NAMALWA (cell line): ENCODE measurements at places on chromosomes 13 and 19.

- DNase-seq, result no peak
These were observed 17.6 kb downstream of the ACOD1 start for GRCh38 chr13:76965759-76966421.

GRCh38 chr13:50340551-50341287 lies 325.5 kb downstream of the KCNRG start:
- DNase-seq, result no peak

GRCh38 chr19:18657590-18658365 lies 20.9 kb downstream of the KLHL26 start:
- DNase-seq, result peak; percentile 34

- no peak for DNase-seq
These were observed 12.7 kb upstream of the DPY19L3 start for GRCh38 chr19:32392901-32393300.

DNA sequence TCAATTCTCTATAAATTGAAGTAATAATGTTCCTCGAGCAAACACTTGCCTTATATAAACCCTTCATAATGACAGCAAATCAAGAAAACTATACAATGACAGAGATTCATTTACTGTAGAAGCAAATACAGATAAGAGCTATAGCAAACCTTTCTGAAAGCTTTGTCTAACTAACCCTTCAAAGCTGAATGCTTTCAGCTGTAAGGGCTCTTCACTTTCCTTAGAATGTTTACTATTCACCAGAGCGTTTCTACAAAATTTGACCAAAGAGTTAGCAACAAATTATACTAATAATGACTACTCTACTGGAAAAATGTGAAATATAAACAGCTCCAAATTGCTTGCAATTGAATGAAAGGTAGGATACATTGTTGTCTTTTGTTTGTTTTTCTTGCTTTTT lies 218.1 kb downstream of the SLITRK5 start:
- DNase-seq, result no peak

DNA sequence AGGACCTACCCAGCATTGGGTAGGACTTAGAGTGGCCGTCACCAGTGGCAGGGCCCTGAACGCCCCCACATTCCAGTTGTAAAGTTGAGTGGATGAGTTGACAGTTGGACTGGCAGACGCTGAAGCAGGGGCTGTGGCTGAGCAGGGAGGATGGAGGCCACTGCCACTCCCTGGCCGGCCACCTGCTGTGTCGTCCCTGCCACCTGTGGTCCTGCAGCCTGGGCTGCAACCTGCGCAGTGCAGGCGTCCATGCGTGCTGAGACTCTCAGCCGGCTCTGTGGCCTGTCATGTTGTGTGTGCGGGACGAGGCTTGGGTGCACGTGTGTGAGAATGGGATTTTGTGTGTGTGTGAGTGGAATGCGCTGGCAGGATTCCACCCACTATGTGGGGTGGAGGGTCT lies 80.8 kb downstream of the SCGB2B2 start:
- DNase-seq, result no peak

DNA sequence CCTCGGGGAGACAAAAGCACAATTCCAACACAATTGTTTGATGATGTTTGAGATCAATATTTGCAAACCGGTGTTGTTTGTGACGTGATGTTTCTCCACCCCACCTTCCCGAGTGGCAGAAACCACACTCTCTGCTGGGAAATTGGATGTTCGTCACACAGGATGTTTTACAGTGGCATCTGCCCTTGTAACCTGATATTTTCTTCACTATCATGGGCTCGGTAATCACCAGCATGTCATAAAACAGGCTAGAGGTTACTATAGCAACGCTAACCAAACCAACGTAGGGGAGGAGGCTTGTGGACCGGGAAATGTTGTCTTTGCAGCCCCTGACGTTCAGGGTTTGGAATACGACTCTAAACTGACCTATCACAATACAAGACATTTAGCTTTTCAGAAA lies 454.5 kb downstream of the IRS2 start:
- no peak for DNase-seq

- no peak for DNase-seq
These were observed 29.8 kb downstream of the ZNF571 start for GRCh38 chr19:37564624-37565369.

- peak; percentile 41 for DNase-seq
These were observed 41.7 kb downstream of the ELL start for GRCh38 chr19:18480006-18480691.

- DNase-seq, result peak; percentile 60
These were observed 31.7 kb downstream of the DNAJC15 start for GRCh38 chr13:43054803-43055802.

DNA sequence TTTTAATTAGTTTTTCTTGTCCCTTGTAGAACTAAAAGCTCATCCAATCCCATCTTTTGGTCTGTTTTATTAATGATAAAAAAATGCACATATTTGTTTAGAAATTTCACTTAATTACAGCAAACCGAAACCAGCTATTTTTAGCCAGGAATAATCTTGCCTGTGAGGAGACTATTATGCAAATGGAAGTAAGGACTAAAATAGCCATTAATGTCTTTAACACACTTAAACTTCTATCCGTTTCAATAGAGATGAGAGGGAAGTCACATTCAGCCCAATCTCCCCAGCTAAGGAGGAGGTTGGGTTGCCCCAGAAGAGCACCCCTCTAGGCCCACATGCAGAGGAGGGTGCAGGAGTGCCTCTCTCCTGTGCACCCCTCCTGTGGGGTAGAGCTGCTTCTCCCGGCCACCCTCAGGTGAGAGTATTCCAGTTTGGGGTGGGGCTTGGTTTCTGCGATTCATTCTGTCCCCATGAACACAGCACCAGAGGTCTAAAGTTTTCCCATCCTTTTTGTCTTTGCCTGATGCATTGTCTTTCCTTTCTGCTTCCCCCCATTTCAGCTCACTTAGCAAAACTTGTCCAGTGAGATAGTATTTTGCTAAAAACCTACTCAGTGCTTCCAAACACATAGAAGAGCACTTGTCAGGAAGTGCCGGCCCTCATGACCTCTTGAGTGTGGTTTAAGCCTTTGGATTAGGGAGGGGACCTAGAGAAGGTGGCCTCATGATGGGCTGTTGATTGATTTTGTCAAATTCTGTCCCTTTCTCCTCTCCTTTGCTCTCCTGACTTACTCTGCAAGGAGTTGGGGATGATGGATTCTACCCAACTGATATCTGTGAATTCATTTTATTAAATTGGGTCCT lies 28.2 kb downstream of the FGF9 start:
- no peak for DNase-seq

- DNase-seq, result peak; percentile 91
These were observed 755 bp downstream of the UPF3A start for GRCh38 chr13:114282041-114282670.

DNA sequence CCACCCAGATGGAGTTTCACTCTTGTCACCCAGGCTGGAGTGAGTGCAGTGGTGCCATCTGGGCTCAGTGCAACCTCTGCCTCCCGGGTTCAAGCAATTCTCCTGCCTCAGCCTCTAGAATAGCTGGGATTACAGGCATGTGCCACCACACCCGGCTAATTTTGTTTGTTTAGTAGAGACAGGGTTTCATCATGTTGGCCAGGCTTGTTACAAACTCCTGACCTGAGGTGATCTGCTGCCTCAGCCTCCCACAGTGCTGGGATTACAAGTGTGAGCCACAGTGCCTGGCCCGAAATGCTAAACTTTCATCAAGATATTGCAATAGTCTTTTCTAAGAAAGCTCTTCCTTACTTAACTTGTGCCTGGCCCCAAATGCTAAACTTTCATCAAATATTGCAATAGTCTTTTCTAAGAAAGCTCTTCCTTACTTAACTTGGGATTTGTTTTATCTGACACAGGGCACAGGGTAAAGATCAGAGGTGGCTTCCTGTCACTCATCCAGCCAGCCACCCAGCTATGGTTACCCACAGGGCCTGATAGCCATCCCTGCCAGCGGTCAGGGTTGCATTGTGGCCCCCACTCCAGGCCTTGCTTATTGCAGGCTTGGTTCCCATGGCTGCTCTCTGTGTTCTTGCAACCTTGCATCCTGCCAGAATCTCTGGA lies 352.3 kb upstream of the TMTC4 start:
- no peak for DNase-seq

DNA sequence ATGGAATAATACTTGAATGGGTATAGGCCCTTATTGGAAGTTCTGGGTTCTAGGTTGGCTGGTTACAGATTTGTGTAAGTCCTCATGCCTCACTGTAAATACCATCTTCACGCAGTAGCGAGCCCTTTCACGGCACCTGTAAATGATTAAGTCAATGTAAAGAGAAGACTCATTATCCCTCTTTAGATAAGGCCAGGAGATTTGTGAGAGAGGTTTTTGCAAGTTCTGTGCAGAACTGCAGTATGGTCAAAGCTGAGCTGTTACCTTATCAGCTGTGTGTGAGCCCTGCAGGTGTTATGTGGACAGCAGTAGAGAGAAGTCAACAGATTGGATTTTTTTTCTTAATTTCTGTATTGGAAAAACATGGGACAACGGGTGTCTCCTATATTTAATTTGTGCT lies 141.6 kb downstream of the SHISA2 start:
- DNase-seq, result no peak

DNA sequence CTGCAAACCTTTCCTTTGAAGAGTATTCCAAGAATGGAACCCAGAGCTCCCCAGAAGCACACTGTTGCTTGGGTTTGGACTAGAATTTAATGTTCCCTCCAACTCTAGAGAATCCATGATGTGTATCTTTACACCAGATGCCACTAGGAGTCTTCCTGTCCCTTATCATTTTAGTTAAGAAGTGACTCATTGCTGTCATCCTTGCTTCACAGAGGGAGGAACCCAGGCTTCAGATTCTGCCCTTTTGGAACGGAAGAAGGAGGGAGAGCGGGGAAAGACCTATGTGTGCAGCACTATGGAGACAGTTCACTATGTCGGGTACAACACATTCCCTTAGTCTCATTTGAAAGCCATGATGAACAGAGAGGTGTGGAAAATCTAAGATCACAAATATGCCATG lies 2.1 kb upstream of the ATP12A start:
- no peak for DNase-seq

DNA sequence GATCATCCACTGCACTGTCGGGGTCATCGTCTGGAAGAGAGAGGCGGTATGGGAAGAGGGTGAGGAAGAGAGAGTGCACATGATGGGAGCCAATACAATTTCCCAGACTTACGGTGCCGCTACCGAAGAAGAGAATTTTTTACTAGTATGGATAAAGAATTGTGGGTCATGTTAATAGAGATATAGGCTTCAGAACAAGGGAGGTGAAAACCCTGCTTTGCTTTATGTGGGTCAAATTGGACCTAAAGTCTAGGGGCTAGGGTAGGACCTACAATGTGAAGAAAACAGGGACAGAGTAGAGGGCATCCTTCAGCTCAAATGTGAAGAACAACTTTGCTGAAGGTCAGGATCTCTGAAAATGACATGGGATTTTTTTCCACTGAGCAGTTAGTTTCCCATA lies 29.9 kb downstream of the UNC13A start:
- DNase-seq, result no peak

DNA sequence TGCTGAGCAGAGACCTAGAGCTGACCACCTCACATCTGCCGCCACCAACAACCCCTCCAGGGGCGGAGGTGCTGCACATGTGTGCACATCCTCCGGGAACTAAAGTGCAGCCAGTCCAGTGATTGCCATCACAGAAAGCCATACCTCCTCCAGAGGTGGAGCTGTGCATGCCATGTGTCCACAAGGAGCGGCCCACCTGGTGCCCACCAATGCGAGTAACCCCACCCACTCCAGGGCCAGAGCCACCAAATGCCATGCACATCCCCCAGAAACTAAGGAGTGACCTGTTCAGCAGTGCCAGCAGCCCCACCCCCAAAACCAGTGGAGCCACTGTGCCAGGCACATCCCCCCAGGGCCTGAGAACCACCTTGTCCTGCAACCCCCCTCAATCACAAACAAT lies 557.9 kb downstream of the UQCRFS1 start:
- no peak for DNase-seq

DNA sequence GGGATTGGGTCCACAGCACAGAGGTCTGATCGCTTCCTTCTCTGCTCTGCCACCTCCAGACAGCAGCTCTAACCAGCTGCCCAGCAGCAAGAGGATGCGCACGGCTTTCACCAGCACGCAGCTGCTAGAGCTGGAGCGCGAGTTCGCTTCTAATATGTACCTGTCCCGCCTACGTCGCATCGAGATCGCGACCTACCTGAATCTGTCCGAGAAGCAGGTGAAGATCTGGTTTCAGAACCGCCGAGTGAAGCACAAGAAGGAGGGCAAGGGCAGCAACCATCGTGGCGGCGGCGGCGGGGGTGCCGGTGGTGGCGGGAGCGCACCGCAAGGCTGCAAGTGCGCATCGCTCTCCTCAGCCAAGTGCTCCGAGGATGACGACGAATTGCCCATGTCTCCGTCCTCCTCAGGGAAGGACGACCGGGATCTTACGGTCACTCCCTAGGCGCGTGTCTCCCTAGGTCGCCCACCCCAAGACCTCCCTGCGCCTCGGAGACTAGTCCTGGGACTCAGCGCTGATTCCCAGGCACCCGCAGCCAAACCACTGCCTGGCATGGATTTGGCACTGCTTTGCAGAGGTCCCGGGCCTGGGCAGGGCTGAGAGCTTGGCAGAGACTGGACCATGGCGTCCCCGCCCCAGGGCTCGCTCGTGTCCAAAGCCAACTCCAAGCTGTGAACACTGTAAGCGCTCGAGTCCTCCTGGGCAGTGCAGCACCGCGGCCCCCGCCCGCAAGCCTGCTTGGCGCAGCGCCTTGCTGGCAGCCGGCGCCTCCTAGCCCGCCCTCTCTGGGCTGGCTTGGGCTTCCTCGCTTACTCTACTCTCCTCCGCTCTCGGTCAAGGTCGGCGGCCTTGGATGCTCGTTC lies 1.5 kb downstream of the GSX1 start:
- no peak for DNase-seq

- DNase-seq, result no peak
These were observed 880 bp upstream of the C19orf12 start for GRCh38 chr19:29715701-29716581.

- no peak for DNase-seq
These were observed 27.9 kb downstream of the CERS4 start for GRCh38 chr19:8237026-8237425.

GRCh38 chr19:45050036-45050435 lies 11.2 kb downstream of the CLASRP start:
- DNase-seq, result no peak
